ENCODE measurements at places on chromosomes 3 and 15.

GRCh38 chr3:138775254-138775595 is 59.5 kb downstream of the PIK3CB start:
- no peak for DNase-seq

DNA sequence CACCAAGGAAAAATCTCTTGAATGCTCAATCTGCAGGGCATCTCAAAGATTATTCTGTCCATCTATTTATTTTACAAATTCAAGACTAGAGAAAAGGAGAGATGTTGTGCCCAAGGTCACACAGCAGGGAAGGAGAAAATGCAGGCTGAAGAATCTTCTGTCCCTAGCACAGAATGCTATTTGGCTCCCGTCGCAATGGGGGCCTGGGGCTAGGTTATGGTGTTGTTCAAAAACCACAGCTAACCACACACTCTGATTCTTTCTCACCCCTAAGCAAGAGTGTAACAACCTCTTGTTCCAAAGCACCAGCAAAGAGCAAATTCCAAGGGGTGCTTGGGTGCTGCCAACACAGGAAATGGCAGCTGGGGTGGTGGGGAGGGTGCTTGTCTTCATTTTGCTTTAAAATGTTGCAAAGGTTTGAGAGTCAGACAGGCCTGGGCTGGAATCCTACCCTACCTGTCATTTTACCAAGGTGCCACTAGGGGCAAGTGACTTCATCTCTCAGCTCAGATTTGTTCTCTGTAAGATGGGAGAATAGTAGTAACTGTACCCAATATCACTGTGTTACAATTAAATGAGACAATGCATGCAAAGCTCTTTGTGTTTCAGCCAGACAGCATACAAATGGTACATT is 112.5 kb downstream of the ADAMTS9 start:
- no peak for DNase-seq

DNA sequence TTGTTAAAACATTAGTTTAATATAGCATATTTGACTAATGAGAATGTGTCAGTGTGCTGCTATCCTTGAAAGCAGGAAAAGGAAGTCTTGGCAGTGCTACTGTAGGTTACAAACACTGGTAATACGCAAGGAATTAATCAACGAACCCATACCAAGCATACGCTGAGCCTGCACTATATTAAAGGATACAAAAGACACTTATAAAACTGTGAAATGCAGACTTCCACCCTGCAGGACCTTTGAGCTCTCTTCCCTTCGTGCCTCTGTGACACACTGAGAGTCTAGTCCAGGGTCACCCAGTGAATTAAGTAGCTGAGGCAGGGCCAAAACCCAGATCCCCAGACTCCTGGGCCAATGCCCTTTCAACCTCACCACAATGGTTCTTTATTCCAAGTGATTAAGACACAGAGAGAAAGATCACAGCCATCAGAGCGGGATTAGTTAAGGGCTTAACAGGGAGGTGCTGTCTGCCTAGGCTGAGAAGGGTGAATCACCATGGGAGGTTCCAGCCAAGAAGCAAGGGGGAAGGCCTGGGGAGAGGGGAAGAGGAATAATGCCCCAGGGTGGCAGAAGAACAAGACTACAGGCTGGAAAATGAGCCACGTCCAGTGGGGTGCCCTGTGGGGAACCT is 6.8 kb downstream of the ANXA2 start:
- no peak for DNase-seq

- peak; percentile 84 for DNase-seq
Measured at GRCh38 chr3:56683122-56683817, at the start of gene TASOR. TSS of gene TASOR (minus strand) at chr3:56683265. CDS start at chr3:56683006, 259 bp downstream.

- no peak for DNase-seq
Measured at GRCh38 chr15:101207867-101208288, 44.0 kb downstream of the CHSY1 start.

GRCh38 chr3:178966299-178967176 is 105.1 kb downstream of the ZMAT3 start:
- no peak for DNase-seq

GRCh38 chr15:74375303-74375693 is 7.9 kb upstream of the CYP11A1 start:
- no peak for DNase-seq

DNA sequence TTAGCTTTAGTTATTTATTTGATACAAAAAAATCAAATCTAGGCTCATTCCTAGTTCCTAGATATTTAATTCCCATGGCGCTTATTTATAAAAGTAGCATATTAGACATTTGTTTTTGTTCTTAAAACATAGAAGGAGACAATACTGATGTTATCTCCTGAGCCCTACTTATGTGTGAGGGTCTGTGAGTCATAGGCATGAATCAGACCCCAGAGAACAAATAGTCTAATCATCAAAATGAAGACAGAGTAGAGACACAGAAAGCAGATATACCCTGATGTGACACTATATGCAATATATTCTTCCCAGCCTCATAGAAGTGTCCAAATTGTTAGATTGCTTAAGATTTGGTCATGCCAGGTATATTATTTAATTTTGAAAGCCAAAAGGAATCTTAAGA is 44.9 kb downstream of the PEX5L start:
- DNase-seq = no peak

- peak; percentile 89 for DNase-seq
Measured at GRCh38 chr15:78149068-78149804, at the start of gene IDH3A. TSS of gene IDH3A (plus strand) at chr15:78149362. CDS start at chr15:78149404, 42 bp downstream.

DNA sequence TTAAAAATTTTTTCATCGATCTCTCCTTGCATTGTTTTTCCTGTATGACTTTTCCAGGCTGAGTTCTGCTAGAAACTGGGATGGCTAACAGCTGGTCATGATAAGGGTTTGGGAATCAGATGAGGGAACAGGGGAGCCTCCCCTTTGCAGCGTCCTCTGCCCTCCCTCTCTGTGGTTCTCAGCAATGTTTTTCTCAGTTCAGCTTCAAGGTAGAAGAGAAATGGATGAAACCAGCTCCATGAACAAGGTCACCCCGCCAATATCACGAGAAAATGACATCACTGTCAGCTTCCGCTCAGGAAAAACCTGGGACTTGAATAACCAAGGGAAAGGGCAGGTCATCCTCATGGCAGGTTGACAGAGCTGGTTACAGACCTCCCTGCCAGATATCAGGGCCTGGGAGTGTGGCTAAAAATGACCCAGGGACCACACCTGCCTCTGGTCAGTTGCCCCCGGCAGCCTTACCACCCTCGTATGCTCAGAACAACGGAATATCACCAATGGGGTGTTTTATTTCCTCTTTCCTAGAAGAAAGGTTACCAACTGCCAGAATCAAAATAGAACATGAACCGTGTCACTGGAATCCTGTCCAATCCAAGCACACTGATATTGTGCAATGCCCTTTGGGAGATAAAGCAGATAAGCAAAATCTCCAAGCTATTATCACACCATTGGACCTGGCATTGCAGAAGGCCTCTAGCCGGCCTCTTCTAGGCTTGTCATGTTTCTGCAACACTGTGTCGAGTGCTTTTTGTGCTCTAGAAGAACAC is 26.1 kb downstream of the LSM3 start:
- DNase-seq = no peak

GRCh38 chr3:15279671-15280402 is 52.5 kb downstream of the SH3BP5 start:
- no peak for DNase-seq

GRCh38 chr15:65092911-65093792 is 16.6 kb downstream of the KBTBD13 start:
- no peak for DNase-seq

- no peak for DNase-seq
Measured at GRCh38 chr3:128073185-128073725, 21.0 kb downstream of the SEC61A1 start.

DNA sequence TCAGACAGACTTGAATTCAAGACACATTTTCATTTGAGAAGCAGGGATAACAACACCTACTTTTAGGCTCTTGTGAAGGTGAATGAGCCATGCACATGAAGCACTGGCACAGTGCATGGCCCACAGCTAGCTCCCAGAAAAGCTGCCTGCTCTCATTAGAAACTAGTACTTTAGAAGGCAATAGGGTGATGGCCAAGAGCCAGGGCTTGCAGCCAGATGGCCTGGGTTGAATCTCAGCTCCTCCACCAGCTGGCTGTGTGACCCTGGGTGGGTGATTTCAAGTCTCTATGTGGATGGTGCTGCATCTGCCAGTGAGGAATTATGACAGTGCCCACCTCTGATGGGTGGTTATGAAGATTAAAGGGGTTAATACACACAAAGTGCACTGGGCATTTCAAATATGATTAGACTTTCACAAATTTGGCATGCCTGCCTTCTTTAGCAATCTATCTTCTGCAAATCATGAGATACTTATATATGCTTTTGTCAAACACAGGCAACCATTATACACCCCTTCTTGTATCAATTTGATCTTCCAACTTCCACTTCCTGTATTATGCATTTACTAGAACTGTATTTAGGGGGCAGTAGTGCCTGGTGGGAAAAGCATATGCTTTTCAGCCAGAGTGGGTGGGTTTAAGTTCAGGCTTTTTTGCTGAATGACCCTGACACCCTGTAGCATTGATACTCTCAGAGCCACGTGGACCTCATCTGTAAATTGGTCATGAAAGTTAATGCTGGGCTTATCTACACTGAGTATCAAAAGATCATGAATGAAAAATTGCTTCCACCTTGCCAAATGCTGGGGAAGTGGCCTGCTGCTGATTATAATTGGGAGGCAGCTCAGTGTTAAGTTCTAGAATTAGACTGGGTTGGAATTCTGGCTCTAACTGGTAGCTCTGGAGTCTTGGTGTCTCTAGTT is 34.7 kb upstream of the RBP1 start:
- no peak for DNase-seq

DNA sequence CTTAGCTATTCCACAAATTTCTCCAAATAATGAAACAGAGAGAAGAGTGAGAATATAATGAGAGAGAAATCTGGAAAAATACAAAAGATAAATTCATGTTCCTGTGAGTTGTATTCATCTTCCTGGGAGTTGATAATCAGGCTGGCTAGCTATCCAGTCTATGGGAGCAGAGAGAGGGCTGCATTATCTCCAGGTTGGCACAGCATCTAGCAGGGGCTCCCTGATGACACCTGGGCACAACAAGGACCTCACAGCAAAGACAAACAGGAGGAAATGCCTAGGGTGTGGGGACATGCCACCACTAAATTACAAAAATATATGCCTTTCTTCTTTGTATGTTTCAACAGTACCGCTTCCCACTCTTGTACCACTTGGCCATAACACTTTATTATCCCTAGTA is 1.9 kb downstream of the EHD4 start:
- DNase-seq = no peak

DNA sequence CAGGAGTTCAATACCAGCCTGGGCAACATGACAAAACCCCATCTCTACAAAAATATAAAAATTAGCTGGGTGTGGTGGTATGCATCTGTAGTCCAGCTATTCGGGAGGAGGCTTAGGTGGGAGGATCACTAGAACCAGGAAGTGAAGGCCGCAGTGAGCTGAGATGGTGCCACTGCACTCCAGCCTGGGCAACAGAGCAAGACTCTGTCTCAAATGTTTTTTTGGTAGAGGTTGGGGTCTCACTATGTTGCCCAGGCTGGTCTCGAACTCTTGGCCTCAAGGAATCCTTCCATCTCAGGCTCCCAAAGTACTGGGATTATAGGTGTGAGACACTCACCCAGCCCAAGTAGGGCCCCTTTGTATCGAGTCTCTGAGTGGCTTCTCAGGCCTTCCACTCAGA is 1.9 kb upstream of the IFRD2 start:
- DNase-seq = no peak

DNA sequence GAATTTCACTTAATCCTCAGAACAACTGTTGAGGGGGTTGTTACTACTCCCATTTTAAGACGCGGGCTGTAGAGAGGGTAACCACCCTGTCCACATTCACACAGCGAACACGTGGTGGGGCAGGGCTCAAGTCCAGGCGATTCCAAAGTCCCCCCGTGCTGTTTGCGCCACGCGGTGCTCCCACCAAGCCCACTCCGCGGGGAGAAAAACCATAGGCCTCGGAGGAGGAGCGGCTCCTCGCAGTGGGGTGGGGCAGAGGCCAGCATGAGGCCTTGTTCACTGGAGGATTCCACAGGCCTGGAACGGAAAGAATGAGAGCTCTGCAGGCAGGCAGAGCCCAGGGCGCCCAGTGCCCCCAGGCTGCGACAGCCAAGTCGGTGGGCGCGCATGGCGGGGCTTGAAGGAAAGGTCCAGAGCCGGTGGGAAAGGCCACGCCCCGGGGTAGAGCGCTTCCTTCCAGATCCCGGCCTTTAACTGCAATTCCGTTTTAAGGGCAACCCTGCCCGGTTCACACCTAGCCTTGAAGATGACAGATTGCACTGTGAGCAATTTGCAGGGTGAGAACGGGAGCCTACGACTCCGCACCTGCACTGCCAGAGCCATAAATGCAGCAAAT is 161.8 kb upstream of the TBL1XR1 start:
- no peak for DNase-seq

DNA sequence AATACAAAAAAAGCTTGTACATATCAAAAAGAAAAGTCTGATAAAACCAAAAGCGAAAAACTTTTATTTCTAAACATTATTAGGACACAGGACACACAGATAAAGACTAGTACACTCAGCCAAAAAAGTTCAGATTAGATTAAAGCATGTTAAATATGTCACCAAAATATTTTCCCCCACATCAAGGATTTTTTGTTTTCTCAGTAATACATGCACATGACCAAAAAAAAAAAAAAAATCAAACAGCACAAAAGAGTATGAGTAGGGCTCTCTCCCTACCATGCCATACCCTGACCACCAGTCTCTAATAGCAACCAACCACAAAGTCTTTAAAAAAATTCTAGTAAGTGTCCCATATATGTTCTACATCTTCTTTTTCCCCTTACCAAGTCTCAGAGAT is 77.4 kb downstream of the LRRFIP2 start:
- no peak for DNase-seq

GRCh38 chr3:132405188-132405587 is 12.1 kb upstream of the DNAJC13 start:
- no peak for DNase-seq

DNA sequence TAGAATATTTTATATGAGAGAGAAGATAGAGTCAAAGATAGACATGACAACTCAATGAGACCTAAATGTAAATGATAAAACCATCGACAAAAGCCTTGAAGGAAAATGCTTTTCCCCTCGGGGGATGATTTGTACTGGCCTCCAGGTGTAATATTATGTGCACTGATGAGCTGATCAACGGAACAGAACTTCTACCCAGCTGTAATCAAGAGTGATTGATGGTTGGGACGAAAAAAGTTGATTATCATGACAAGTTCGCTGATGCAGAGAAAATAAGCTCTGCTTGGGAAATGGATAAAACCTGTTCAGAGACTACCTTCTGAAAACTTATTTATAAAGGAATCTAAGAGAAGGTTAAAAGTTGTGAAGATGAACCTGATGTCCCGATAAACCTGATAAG is 210.7 kb downstream of the ZNF385D start:
- no peak for DNase-seq

DNA sequence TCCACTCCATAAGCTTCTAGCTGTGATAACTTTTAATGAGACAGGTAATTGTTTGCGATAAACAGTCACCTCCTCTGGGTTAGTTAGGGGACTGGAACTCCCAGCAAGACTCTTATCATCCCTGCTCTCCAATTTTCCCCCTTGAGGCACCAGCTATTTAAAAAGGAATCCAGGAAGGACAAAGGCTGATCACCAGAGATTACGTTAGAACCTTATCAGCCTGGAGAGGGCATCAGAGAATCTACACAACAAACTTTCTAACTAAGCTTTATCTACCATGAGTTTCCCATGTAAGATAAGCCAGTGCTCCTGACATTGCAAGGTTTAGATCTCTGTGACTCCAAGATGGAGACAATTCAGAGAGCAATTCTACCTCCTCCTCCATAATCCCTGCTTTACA is 31.3 kb downstream of the GPR176 start:
- DNase-seq = no peak
